Type B pancreatic cell (in vitro differentiated cells): ENCODE measurements at places on chromosomes 16 and 17.

DNA sequence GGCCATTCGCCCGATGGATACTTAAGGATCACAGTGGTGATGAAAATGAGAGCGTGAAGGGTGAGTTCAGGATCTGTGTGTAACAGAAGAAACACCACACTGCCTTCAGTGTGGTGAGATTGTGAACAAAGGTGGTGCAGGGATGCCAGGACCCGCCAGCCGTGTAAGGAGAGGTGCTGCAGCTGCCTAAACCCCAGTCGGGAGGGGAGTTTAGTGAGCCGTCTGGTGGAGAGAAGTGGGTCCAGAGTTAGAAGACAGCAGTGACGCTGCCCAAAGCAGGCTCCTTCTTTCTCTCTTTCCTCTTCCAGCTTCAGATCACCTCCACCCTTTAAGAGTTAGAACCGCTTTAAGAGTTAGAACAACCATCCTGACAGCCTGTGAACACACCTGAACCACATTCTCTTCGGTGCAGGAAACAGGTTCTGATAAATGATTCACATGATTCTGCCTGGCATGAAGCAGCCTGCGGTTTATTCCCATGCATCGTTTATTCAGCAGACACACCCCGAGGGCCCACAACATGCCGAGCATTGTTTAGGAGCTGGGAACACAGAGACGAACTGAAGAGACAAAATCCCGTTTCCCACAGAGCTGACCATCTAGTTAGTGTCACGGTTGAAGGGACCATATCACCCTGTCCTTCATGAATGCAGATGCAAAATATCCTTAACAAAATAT, 84.0 kb upstream of the DNAH17 start:
- peaks cover 21% of the 10 kb centered on the region for H3K4me1 ChIP-seq
- H3K4me3 ChIP-seq, result peak overlapping the region; percentile 63
- DNase-seq, result no peak
- no peaks in the 10 kb centered on the region for H3K27me3 ChIP-seq
- peak overlapping the region; percentile 78 for H3K27ac ChIP-seq
- no peaks in the 10 kb centered on the region for H3K36me3 ChIP-seq

DNA sequence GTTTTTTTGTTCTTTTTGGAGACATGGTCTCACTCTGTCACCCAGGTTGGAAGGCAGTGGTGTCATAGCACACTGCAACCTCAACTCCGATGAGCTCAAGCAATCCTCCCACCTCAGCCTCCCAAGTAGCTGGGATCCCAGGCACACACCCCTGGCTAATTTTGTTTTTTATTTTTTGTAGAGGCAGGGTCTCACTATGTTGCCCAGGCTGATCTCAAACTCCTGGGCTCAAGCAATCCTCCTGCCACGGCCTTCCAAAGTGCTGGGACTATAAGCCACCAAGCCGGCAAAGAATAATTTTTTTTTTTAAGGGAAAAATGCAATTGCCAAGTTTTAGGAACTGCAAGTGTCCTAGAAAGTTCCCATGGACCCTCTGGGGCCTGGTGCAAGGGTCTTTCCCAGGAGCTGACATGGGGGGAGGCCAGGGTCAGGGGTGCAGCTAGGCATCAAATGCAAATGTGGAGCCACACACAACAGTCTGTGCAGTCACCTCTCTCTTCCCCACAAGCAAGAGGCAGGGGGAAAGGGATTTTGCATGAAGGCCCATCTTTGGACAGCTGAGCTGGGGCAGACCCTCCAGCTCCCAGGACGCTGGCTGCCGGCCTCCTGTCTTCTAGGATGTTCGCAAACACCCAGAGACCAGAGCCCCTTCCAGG, 20.1 kb upstream of the BCAR1 start:
- no peaks in the 10 kb centered on the region for H3K27me3 ChIP-seq
- DNase-seq, result no peak
- no peak overlapping the region for H3K27ac ChIP-seq
- H3K4me3 ChIP-seq, result no peak overlapping the region

- H3K27ac ChIP-seq, result peak overlapping the region; percentile 81
- H3K27me3 ChIP-seq, result peaks cover 2% of the 10 kb centered on the region
- H3K4me3 ChIP-seq, result peak overlapping the region; percentile 83
- peaks cover 5% of the 10 kb centered on the region for H3K36me3 ChIP-seq
Measured at GRCh38 chr16:89700649-89701424, 668 bp downstream of the SPATA2L start.

GRCh38 chr16:51003850-51004566, 147.1 kb downstream of the SALL1 start:
- H3K27me3 ChIP-seq, result peaks cover 3% of the 10 kb centered on the region
- H3K27ac ChIP-seq, result no peak overlapping the region
- no peak for DNase-seq
- H3K36me3 ChIP-seq, result no peaks in the 10 kb centered on the region
- no peaks in the 10 kb centered on the region for H3K4me1 ChIP-seq

- H3K27me3 ChIP-seq, result no peaks in the 10 kb centered on the region
- no peak overlapping the region for H3K27ac ChIP-seq
- peaks cover 11% of the 10 kb centered on the region for H3K4me1 ChIP-seq
- no peaks in the 10 kb centered on the region for H3K36me3 ChIP-seq
- H3K4me3 ChIP-seq, result no peak overlapping the region
Measured at GRCh38 chr17:83194186-83194561, 114.8 kb downstream of the METRNL start.

DNA sequence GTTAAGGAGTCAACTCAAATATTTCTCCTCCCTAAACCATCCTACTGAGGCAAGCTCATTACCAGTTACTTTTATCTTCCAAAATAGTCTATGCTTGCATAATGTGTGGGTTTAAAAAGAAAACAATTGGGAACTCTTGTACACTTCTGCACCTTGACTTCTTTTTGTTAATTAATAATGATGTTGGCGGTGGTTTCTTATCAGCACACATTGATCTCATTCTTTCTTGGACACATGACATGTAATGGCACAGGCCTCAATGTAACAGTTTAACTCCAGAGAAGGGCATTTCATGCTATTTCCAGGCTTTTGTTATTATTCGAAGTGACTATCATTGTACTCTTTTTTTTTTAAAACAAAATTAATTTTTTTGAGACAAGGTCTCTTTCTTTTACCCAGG, 7.8 kb downstream of the PLCG2 start:
- H3K27me3 ChIP-seq, result peaks cover 29% of the 10 kb centered on the region
- peaks cover 3% of the 10 kb centered on the region for H3K36me3 ChIP-seq
- H3K4me1 ChIP-seq, result peaks cover 21% of the 10 kb centered on the region
- H3K4me3 ChIP-seq, result no peak overlapping the region
- no peak overlapping the region for H3K27ac ChIP-seq

DNA sequence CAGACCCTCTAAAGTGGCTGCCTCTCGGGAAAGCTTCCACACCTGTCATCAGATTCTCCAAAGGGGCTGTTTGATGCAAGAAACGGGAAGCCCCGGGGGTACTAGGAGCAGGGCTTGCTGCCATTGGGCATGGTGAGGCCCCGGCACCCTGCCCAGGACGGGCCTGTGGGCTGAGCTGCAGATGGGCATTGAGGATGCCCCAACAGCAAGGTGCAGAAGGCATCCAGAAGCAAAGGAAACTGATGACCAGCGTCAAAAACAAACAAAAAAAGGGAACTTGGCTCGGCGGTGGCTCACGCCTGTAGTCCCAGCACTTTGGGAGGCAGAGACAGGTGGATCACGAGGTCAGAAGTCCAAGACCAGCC, 1.5 kb upstream of the LIMD2 start:
- no peak overlapping the region for H3K27ac ChIP-seq
- DNase-seq, result no peak
- H3K4me1 ChIP-seq, result peaks cover 21% of the 10 kb centered on the region
- peak overlapping the region; percentile 75 for H3K4me3 ChIP-seq
- H3K36me3 ChIP-seq, result peaks cover 10% of the 10 kb centered on the region

- no peaks in the 10 kb centered on the region for H3K27me3 ChIP-seq
- H3K4me3 ChIP-seq, result no peak overlapping the region
- no peaks in the 10 kb centered on the region for H3K4me1 ChIP-seq
- H3K36me3 ChIP-seq, result peaks cover 14% of the 10 kb centered on the region
- no peak overlapping the region for H3K27ac ChIP-seq
Measured at GRCh38 chr16:89779909-89780305, 36.5 kb downstream of the FANCA start.

GRCh38 chr16:76824221-76824620, 366.8 kb upstream of the MON1B start:
- no peaks in the 10 kb centered on the region for H3K36me3 ChIP-seq
- DNase-seq, result no peak
- no peak overlapping the region for H3K27ac ChIP-seq
- no peak overlapping the region for H3K4me3 ChIP-seq

DNA sequence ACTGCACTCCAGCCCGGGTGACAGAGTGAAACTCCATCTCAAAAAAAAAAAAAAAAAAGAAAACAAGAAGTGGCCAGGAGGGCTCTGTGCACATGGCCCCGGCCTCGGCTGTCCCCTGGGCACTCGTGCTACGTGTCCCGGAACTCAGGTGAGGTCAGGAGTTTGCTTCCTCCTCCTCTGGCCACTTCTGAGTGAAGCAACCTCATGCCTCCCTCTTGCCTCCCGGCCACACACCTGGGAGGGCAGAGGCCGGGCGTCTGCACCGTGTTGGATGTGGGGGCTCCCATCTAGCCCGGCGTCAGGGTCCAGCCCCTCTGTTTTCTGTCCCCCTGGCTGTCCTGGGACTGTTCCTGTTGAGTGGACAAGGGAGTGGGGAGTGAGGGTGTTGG, 22.2 kb downstream of the ASPSCR1 start:
- peaks cover 13% of the 10 kb centered on the region for H3K4me1 ChIP-seq
- no peaks in the 10 kb centered on the region for H3K27me3 ChIP-seq
- DNase-seq, result no peak
- no peak overlapping the region for H3K27ac ChIP-seq
- peaks cover 4% of the 10 kb centered on the region for H3K36me3 ChIP-seq

GRCh38 chr17:45326626-45327025, 9.8 kb upstream of the MAP3K14 start:
- H3K27ac ChIP-seq, result no peak overlapping the region
- H3K27me3 ChIP-seq, result no peaks in the 10 kb centered on the region

DNA sequence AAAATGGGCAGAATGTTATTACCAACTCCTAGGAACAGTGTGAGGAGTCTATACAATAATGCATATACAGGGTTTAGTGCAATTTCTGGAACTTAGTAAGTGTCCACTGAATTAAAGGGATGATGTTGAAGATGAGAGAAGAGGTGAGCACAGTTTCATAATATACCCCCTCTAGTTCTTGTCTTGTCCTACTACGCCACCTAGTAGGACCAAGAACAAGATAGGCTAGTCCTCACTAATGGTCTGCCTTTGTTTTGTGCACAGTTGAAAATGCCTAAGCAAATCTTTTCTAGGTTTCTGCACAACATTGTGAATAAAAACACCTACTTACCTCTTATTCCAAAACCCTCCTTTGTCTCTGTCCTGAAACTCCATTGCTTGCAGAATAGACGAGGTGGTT, 670.2 kb downstream of the CDH8 start:
- peaks cover 26% of the 10 kb centered on the region for H3K27me3 ChIP-seq
- no peaks in the 10 kb centered on the region for H3K4me1 ChIP-seq
- no peak for DNase-seq
- no peaks in the 10 kb centered on the region for H3K36me3 ChIP-seq
- no peak overlapping the region for H3K4me3 ChIP-seq

DNA sequence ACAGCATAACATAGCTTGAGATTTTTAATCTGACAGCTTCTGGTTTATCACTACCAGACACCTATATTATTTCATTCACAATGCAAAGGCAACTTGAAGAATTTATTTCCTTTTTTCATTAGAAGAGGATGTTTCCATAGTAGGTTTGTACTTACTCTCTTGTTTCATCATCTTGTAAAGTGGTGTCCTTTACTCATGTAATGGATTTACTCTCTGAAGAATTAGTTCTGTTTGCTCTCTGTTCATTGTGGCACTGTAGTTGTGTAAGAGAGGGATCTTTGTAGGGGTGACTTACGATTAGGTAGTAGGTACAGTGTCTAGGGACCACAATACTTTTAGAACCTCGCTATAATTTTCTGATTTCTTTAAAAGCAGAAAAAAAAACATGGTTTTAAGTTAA, 256.1 kb downstream of the BCAS3 start:
- H3K36me3 ChIP-seq, result no peaks in the 10 kb centered on the region
- H3K27ac ChIP-seq, result no peak overlapping the region
- DNase-seq, result no peak
- no peak overlapping the region for H3K4me3 ChIP-seq
- H3K27me3 ChIP-seq, result no peaks in the 10 kb centered on the region
- no peaks in the 10 kb centered on the region for H3K4me1 ChIP-seq

- H3K27me3 ChIP-seq, result peaks cover 4% of the 10 kb centered on the region
- DNase-seq, result no peak
- peak overlapping the region; percentile 27 for H3K27ac ChIP-seq
- H3K4me1 ChIP-seq, result peaks cover 4% of the 10 kb centered on the region
- H3K36me3 ChIP-seq, result no peaks in the 10 kb centered on the region
Measured at GRCh38 chr17:64706224-64707049, 44.3 kb upstream of the SMURF2 start.

DNA sequence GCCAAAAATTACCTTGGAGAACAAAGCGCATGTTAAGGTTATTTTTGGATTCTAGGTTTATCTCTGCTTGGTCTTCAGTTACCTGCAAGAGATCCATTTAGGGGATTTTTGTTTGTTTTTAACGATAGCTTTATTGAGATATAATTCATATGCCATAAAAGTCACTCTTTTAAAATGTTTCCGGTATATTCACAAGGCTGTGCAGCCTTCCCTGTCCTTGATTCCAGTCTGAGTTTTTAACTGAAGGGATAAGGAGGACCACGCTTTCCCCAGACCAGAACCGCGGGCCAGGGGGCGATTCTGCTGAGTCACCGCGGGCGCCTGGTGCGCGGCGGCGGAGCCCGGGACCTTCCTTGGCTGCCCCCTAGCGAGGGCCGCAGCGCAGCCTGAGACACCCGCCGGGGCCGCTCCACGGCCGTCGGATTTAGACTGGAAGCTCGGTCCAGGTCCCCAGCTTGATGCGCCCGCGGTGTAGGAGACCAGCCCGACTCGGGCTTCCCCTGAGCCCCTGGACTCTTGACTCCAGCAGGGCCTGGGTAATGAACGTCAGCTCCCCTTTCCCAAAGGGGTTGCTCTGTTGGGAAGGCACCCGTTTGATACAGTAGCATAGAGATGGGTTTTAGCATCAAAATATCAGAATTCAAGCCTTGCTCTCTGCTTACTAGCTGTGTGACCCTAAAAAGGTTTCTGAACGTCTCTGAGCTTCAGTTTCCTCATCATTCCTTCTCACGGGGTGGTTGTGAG, 50.0 kb upstream of the STH start:
- no peak overlapping the region for H3K27ac ChIP-seq
- peak overlapping the region; percentile 44 for H3K4me3 ChIP-seq
- DNase-seq, result peak; percentile 77
- H3K4me1 ChIP-seq, result no peaks in the 10 kb centered on the region

GRCh38 chr17:8599351-8600011, 31.0 kb downstream of the MYH10 start:
- peaks cover 7% of the 10 kb centered on the region for H3K4me1 ChIP-seq
- DNase-seq, result no peak
- no peaks in the 10 kb centered on the region for H3K27me3 ChIP-seq
- H3K36me3 ChIP-seq, result peaks cover 21% of the 10 kb centered on the region

DNA sequence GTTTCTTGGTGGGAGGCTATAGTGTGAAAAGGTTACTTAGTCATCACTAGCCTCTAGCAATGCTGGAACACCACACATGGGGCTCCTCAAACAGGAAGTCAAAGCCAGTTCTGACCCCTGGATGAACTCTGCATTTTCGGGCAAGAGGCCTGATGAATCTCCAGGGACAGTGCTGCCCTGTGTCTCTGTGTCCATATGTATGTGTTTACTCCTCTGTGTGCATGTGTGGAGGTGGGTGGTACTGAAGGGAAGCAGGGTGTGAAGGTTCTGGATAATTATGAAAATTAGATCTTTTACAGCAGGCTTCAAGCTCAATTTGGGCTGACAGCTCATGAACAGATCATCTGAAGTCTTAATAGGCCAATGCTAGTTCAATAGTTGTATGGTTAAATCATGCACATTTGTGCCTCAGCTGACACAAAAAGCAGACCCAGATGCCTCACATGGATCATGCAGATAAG, 133.6 kb downstream of the SNX11 start:
- peak overlapping the region; percentile 28 for H3K4me3 ChIP-seq
- H3K27ac ChIP-seq, result peak overlapping the region; percentile 5
- no peaks in the 10 kb centered on the region for H3K36me3 ChIP-seq
